Tongue (tissue), 3 donors: ENCODE measurements at places on chromosomes 16 and 17.

GRCh38 chr16:73124097-73124652, 76.2 kb upstream of the ZFHX3 start:
- DNase-seq = no peak

DNA sequence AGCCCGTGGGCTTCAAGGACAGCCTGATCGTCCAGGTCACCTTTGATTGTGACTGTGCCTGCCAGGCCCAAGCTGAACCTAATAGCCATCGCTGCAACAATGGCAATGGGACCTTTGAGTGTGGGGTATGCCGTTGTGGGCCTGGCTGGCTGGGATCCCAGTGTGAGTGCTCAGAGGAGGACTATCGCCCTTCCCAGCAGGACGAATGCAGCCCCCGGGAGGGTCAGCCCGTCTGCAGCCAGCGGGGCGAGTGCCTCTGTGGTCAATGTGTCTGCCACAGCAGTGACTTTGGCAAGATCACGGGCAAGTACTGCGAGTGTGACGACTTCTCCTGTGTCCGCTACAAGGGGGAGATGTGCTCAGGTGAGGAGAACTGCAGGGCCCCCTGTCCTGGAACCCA, 31.5 kb upstream of the EFCAB13 start:
- no peak for DNase-seq

DNA sequence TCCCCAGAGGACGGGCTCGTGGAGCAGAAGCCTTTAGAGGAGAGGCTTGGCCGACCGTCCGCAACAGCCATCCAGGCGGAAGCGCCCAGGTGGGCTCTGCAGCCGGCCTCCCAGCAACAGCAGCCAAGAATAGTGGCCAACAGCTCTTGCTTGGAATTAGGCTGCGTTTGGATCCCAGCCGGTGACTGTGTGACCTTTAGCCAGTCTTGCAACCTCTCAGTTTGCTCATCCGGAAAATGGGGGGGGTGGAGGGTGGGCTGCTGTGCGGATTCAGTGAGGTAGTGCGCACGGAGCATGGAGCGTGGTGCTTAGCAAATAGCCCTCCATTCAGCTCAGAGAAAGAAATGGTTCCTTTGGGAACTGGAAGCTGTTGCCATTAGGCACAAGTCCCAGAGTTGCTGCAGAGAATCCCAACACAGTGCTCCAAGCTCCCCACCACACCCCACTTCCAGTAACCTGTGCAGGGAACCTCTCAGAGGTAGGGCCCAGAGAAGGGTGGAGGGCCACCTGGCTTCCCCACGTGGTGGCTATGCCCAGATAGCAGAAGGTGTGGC, 46.7 kb downstream of the RTN4RL1 start:
- DNase-seq = no peak

GRCh38 chr17:64747938-64748540, 85.9 kb upstream of the SMURF2 start:
- DNase-seq = no peak

GRCh38 chr17:14454746-14455145, 153.9 kb downstream of the HS3ST3B1 start:
- DNase-seq = no peak

DNA sequence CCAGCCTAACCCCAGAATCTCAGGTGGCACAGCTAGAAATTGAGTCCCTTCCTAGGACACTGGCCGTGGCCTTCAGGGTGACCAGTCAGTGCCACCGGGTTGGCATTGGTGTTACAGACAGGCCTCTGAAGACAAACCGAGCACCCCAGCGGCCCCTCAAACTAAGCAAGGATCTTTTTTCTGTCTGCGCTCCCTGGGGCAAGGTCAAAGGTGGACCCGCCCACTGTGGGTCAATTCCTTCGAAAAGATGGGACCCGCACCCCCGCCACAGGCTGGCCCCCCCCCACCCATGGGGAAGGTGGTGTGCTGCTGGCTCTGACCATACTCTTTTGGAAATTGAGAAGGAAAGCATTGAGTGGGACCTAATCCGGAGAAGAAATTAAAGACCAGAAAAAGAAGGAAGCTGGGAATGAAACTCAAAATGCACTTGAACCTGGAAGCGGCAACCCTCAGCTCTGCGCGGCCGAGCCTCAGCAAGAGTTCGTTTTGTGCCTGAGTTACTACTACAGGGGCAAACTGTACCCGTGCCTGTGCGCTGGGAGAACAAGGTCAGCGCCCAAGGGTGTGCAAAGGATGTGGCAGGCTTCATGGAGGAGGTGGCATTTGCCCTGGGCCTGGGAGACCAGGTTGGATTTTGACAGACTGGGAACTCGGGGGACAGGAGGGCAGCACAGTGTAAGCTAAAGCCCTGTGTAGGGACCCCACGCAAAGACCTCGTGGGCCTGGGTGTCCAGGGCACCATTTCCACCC, 20.4 kb downstream of the TMC6 start:
- DNase-seq = no peak

DNA sequence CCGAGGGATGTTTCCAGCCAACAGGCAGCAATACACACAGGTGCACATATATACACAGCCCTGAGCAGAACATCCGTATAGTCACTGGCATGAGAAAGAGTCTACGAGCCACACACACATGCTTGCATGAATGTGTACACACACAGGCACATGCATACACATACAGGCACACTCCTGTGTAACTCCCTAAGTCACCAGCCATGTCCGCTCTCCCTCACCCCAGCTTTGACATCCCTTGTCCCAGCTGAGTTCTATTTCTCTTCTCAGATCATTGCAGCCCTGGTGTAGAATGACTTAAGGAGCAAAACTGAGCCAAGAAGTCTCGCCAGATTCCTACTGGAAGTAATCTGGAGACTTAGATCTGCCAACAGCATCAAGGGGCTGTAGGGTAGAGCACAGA, 13.1 kb downstream of the CDRT4 start:
- DNase-seq = no peak

DNA sequence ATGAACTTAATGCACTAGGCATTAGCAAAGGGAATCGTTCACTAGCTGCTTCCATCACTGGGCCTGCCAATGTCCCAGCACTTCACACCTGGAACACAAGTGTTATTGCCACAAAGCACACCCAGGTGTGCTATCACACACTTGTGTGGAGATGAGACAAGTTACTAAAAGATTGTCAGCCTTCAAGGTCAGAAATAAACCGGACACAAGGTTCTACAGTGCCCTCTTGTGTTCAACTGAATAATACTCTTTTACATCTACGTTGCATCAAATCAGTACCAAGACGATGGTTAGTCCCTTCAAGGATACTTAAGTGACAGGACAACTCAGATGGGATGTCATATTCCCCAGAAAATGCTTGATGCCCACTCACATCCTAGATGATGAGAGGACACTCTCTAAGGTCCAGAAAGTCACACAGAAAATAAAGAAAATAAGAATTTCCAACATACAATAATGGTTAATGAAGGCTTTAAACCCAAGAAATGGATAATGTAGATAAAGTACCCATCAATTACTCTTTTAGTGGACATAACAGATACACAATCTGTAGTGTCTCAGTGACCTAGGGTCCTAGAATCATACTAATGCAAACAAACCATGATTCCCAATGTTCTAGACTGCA, 16.4 kb upstream of the GLG1 start:
- peak; percentile 67 for DNase-seq

DNA sequence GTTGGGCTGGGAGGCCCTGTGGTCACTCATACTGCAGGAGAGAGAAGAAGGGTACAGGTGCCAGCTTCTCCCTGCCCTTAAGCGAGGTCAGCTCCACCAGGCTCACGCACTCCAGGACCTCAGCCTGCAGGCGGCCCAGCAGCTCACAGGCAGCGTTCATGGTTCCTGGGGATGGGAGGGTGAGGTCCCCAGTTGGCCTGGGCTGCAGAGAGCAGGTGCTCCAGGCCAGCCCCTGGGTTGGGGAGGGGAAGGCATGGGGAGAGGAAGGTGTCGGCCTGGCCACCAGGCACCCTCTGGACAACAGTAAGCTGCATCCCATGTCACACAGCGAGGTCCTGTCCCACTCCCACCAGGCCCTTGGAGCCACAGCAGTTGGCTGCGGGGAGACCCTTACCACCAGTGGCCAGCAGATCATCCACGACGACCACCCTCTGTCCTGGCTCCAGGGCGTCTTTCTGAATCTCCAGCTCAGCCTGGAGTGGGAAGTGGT, 2.0 kb downstream of the APRT start:
- no peak for DNase-seq

- no peak for DNase-seq
Observed at GRCh38 chr17:31401456-31402254, 10.2 kb downstream of the RAB11FIP4 start.

GRCh38 chr17:28861393-28862203, 6.8 kb downstream of the ERAL1 start:
- no peak for DNase-seq

GRCh38 chr17:58632324-58633314, 59.2 kb downstream of the TEX14 start:
- DNase-seq = no peak

DNA sequence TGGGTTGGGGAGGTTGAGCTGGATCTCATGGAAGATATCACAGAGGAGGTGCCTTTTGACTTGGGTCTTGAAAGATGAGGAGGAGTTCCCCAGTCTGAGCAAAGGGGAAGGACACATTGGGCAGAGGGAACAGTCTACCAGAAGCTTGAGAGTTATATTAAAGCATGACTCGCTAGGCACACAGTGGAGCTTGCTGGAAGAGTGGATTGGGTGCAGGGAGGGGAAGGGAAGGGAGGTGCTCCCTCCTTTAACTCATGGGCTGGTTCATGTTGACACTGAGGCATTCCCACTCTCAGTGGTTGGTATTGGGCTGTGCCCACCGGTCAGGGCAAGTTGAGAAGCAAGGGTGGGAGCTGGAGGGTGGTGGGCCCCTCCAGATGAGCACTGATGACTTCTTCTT, 5.9 kb downstream of the TMEM98 start:
- DNase-seq = no peak

DNA sequence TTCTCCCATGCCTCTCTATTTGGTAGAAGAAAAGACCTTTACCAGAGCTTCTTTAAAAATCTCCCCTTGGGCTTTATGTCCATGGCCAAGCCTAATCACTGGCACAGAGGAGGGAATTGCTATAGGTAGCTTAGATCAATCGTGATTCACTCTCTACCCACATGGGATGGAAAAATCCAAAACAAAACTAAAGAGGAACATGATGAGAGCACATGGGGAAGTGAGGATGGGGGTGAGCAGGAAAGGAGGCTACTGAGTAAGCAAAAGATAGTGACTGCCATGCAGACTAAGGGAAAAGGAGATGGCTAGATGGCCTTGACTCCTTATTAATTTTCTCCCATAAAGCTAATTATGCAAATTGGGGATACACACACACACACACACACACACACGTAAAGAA, 201.2 kb downstream of the HS3ST3A1 start:
- no peak for DNase-seq

GRCh38 chr16:85603203-85603755, 9.8 kb upstream of the GSE1 start:
- no peak for DNase-seq

DNA sequence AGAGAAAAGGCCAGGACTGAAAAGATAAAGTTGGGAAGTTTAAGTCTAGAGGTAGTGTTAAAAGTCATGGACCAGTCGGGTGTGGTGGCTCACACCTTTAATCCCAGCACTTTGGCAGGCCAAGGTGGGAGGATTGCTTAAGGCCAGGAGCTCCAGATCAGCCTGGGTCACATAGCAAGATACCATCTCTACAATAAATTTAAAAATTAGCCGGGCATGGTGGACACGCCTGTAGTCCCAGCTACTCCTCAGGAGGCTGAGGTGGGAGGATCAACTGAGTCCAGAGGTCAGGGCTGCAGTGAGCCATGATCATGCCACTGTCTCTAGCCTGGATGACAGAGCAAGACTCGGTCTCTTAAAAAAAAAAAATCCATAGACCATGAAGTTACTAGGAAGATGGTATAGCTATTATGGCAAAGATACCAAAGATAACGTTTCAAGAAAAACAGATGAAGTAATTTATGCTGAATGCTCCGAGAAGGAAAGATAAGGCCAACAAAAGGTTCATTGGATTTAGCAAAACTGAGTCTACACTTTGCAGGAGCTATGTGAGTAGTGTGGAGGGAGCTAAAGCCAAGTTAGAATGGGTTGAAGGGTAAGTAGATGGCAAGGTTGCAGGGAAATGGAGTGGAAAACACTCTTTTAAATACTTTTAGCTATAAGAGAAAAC, 11.7 kb downstream of the TRIM37 start:
- DNase-seq = no peak

DNA sequence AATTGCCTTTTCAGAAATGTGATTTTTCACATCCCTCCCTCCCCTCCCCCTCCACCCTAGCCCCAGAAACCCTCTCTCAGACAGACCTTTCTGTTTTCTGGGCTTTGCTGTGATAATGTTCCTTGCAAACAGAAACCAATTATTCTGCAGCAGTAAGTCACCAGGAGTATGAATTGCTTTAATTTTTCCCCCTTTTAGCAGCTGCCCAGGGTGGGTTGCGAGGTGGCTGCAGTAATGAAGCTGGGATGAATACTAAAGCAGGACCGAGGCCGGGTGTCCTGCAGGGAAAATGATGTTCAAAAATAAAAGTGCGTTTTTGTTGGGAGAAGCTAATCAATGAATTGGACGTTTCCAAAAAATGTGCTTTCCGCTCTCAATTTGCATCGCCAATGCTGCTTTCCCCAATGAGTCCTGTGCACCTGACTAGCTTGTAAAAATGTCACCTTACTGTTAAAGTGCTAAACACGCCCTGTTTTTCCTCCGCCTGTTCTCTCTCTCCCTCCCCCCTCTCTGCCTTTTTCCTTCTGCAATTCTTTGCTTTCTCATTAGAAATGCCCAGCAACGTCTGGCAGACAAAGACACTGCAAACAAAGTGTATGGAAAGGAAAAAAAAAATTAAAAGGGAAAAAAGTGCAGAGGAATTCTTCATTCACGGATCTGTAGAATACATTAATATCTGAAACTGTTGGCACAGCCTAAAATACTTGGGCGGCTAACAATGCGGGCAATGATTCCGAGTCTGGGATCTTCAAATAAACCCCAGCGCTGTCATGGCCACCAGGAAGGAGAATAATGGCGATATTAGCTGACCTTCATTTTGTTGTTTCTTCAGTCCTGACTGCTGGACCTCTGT, 244.1 kb downstream of the STX8 start:
- no peak for DNase-seq

GRCh38 chr17:41588126-41588810, 1.6 kb upstream of the KRT14 start:
- DNase-seq = no peak

- peak; percentile 12 for DNase-seq
Observed at GRCh38 chr17:9389111-9389527, 186.5 kb downstream of the STX8 start.

DNA sequence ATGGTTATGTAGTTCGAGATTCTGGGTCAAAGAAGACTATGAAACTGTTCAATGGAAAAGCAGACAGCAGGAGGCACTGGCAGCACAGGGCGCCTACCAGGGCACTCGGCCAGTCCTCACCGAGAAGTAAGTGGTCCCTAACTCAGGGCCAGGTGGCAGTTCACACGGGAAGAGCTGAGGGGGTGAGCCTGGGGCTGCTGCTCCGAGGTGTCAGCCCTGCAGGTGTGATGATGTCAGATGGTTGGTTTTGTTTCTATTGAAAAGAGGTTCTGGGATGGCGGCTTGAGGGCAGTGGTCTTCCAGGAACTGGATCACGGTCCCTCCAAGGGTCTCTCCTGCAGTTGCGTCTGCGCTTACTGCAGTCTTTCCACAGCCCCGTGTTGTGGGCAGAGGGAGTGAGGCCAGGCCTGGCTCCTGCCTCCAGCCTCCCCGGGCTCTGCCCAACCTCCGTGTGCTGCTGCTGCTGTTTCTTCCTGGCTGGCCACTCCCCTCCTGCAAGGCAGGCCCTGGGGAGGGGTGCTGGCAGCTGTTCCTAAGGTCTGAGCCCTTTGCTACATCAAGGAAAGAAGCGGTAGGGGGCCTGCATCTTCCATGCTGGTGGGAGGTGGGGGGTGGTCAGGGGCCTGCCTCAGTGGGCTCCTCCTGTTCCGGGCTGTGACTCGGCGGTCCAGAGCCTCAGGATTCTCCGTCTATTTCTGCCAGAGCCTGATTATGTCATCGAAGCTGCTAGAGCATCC, 22.6 kb downstream of the RNF213 start:
- DNase-seq = no peak
